ENCODE measurements at places on chromosomes 1 and 21.
A peak's percentile ranks its signal among the peaks of the same experiment; 100 is the strongest.

DNA sequence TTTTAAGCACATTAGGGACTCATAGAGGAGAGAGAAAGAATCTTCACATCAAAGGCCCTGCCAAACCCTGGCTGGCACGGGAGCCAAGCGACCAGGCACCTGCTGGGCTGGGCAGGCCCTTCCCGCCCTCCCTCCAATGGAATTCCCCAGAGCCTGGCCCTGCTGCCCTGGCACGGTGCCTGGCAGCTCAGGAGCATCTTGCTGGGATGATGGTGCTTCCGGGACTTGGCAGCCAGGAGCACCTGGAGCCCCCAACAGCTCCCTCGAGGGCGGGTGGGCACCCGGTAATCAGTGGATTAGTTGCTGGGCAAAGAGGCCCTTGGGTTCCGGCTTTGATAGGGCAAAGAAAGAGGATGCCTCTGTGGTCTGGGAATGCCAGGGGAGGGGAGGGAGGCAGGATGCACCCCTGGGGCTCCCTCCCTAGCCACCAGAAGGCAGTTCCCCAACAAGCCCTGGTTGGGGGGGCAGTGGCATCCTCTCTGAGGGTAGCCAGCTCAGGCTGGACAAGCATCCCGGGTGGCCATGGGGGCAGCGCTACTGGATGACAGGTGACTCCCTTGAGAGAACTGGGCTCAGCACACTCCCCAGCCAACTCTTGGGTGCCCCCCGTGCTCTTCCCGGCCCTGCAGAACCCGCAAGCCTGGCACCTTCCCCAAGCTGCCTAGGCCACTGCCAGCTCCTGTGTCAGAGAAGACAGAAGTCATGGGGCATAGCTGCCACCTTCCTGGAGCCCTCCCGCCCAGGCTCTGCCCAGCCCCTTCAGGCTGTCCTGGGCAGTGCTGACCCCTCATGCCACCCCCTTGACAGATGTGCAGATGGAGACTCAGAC lies 26.4 kb downstream of the KRTAP10-1 start:
- DNase-seq, result peak; percentile 29

- DNase-seq, result peak; percentile 95
These were observed 19.5 kb upstream of the SMYD2 start for GRCh38 chr1:214261206-214262123.

DNA sequence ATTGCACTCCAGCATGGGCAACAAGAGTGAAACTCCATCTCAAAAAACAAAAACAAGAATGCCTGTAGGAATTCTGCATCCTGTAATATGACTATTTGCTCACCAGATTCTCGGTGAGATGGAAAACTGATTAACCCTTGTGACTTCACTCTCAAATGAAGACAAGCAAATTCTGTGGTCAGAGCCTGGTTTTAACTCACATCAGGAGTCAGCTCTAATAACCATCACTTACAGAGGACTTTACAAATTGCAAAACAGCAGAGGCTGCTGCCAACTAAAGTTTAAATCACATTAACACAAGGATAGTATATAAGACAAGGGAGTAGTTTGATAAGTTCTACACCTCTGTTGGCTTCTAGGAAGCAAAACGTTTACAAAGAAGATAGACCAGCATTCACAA lies 35.7 kb upstream of the FAM163A start:
- DNase-seq, result no peak

DNA sequence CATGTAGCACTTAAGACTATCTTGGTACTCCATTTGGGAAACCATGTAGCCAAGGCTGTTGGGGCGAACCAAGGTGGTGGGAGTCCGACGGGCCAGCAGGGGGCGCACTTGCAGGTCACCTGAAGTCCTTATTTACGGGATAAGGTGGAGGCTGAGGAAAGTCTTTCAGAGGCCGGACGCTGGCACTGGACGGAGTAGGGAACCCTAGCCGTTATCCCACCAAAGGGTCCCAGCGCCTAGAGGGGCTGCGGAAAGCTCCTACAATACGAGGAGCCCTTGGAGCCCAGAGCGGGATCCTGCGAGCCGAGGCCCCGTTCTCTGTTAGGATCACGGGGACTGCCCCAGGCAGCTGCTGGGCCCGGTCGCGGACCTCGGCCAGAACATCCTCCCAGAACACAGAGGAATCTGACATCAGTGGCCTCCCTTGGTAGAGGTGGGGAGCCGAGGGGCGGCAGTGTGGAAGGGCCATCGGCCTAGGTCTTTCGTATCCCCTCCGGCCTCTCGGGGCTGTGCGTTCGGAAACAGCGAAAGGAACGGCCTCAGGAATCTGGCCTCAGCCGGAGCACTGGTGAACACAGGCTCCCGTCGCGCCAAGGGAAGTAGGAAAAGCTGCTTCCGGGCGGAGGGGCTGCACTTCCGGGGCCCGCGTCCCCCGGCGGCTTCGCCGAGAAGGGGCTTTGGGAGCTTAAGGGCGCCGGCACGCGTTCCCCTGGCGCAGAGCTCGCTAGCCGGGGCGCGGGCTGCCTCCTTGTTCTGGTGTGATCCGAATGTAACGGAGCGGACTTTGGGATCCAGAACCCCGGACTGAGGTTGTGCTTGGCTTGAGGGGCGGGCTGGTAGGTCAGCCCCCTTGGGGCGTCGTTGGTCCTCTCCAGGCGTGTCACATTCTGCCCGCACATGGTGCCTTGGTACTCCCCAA lies 29.9 kb upstream of the RPTN start:
- DNase-seq, result peak; percentile 7

GRCh38 chr21:38075833-38076587 lies 159.8 kb upstream of the KCNJ6 start:
- no peak for DNase-seq

GRCh38 chr1:17678011-17678410 lies 77.1 kb upstream of the ACTL8 start:
- DNase-seq, result no peak

DNA sequence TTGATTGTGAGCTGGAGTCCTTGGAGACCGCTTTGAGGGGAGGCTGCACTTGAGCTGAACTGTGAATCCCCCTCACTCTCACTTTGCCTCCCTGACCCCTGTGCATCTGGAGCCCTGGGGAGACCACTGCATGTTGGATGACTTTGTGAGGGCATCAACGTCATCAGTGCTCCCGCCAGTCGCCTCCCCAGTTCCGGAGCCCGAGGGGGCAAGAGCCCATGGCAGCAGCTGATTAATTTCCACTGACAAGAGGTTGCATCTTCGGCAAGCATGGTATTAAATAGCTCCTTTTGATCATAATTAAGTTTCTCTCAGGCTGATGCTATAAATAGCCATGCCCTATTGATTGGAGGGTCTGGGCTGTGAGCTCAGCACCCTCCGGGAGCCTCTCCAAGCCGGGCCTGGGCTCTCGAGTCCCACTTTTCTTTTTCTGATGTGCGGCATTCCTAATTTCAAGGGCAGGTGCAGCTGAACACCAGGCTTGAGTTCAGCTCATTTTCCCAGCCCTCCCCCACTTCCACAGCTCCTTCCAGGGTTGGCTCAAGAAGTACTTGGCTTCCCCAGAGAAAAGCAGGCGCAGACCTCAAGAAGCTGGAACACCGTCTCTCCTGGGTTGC lies 33.2 kb downstream of the KCND3 start:
- no peak for DNase-seq

- DNase-seq, result no peak
These were observed 51.3 kb upstream of the ATP1A1 start for GRCh38 chr1:116321766-116322175.

GRCh38 chr1:19385869-19386591 lies 73.9 kb downstream of the SLC66A1 start:
- DNase-seq, result no peak

GRCh38 chr1:204799630-204800029 lies 71.0 kb upstream of the NFASC start:
- DNase-seq, result no peak

GRCh38 chr1:91699339-91699974 lies 186.5 kb downstream of the TGFBR3 start:
- no peak for DNase-seq

GRCh38 chr1:66359815-66360214 lies 174.1 kb upstream of the SGIP1 start:
- no peak for DNase-seq

GRCh38 chr1:230516889-230517288 lies 90.8 kb upstream of the PGBD5 start:
- no peak for DNase-seq

DNA sequence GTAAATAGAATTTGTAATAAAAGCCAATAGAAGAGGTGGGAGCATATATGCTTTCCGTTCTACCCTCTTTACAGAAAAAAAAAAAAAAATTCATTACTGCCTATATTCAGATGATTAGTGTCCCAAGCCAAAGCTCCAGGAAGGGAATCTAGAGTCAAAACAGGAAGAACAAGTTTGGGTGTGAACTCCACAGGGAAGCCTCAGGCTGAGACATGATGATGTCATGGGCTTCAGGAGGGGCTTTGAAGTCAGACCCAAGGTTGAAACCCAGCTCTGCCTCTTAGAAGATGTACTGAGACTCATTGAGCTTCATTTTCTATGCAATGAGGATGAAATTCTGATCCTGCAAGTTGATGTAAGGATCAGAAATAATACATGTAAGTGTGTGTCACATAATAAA lies 250.0 kb upstream of the ADGRL2 start:
- no peak for DNase-seq

GRCh38 chr1:67987046-67987799 lies 63.2 kb downstream of the DIRAS3 start:
- DNase-seq, result no peak

DNA sequence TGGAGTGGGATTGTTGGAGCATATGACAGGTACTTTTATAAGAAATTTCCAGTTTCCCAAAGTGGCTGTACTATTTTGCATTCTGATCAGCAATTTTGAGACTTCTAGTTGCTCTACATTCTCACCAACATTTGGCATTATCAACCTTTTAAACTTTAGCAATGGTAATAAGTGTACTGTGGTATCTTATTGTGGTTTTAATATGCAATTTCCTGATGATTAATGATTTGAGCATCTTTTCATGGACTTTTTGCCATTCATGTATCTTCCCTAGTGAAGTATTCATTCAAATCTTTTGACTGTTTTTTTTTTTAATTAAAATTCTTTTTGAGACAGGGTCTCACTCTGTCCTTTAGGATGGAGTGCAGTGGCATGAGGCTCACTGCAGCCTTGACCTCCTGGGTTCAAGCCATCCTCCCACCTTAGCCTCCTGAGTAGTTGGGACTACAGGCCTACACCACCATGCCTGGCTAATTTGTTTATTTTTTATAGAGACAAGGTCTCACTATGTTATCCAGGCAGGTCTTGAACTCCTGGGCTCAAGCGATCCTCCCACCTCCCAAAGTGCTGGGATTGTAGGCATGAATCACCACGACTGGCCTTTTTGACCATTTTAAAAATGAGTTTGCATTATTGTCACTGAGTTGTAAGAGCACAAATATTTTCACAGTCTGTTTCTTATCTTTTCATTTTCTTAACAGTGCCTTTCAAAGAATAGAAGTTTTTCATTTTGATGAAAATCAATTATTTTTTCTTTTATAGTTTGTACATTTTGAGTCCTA lies 7.8 kb upstream of the SLC6A9 start:
- no peak for DNase-seq

GRCh38 chr1:96544831-96545221 lies 176.8 kb upstream of the PTBP2 start:
- DNase-seq, result no peak

- DNase-seq, result no peak
These were observed 10.8 kb downstream of the MFAP2 start for GRCh38 chr1:16969651-16970050.

GRCh38 chr1:24752305-24752704 lies 7.1 kb downstream of the CLIC4 start:
- DNase-seq, result no peak

- DNase-seq, result no peak
These were observed 50.8 kb upstream of the BOLA1 start for GRCh38 chr1:149848340-149849110.

GRCh38 chr1:231099996-231100767 lies 60.1 kb upstream of the FAM89A start:
- no peak for DNase-seq

DNA sequence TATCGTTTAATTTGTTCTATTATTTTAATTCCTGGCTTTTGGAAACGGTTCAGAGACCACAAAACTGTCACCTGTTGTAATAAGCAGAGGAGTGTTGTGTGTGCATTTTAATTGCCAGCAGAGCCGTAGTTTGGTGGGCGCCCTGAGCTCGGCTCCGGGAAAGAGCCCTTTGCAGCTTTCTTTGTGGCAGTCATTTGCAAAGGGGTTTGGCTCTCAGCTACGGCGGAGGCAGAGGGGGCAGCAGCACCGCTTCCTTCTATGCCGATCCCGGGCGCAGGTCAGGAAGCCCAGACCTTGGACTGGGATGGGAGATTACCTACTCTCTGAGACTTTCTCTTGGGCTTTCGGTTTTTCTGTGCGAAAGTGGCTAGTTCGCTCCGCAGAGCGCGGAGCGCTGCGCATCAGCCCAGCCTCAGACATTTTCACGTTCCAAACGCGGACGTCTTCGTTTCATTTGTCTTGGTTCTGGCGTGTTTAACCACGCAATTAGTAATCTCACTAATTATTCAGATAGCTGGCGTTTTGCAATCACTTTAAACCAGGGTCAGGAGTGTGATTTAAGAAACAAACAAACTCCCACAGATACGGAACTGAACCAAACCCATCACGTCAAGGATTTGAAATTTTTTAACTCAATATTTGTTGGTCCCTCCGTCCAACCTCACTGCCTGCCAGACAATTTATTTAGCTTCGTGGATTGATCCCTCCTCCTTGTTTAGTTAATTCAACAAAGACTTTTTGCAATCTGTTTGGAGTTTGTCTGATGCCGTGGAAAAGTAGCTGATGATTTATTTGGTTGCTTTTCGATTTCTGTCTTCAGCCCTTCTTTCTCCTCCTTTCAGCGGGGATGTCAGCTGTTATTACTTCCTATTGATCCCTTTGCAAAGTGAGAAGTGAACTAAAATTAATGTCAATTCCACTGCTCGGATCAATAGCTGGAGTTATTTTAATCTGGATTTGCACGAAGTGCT lies 3.9 kb downstream of the RNF220 start:
- no peak for DNase-seq

- DNase-seq, result no peak
These were observed 794 bp downstream of the NID1 start for GRCh38 chr1:236063919-236064673.

- DNase-seq, result no peak
These were observed 63.3 kb downstream of the FYB2 start for GRCh38 chr1:56755911-56756310.

- DNase-seq, result no peak
These were observed 743.2 kb upstream of the NCAM2 start for GRCh38 chr21:20254964-20255363.

DNA sequence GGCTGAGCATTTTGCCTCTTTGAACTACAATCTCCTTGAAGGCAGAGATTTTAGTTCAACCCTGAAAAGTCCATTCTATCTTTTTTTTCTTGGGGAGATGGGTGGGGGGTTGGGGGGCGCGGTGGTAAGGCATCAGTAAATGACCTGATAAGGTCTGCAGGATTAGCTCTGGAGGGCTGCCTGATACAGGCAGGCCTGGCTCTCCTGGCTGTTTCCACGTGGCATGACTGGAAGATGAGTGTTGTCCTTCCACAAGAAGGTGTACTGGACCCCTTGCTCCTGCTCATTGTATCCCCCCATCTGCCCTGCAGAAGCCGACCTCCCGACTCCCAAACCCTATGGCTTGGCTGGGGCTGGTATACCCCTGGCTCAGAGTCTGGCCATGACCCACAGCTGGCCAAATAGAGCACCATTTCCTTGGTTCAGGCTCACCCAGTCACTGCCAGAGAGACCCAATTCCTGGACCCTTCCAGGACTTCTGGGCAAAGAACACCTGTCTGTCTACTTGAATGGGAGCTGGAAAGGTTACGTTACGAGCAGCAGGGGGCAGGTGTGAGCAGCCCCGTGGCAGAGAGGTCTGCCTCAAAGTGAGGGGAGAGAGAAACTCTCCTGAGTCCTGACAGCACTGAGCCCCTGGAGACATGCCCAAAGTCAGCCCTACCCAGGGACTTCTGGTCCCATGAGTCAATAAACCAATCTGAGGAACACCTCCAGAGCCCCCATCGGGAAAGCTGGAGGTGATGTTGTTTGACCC lies 17.0 kb downstream of the DHRS3 start:
- no peak for DNase-seq

All from NCI-H1694 treated with DMSO at 0.1 percent for 48 hours (cell line).